CD8-positive, alpha-beta memory T cell (primary cell): ENCODE measurements at places on chromosomes 16 and 17. TPM values are rescaled to one million over a fixed set of nuclear protein-coding genes. Genes with fewer than 3 reads are reported as not detected.

DNA sequence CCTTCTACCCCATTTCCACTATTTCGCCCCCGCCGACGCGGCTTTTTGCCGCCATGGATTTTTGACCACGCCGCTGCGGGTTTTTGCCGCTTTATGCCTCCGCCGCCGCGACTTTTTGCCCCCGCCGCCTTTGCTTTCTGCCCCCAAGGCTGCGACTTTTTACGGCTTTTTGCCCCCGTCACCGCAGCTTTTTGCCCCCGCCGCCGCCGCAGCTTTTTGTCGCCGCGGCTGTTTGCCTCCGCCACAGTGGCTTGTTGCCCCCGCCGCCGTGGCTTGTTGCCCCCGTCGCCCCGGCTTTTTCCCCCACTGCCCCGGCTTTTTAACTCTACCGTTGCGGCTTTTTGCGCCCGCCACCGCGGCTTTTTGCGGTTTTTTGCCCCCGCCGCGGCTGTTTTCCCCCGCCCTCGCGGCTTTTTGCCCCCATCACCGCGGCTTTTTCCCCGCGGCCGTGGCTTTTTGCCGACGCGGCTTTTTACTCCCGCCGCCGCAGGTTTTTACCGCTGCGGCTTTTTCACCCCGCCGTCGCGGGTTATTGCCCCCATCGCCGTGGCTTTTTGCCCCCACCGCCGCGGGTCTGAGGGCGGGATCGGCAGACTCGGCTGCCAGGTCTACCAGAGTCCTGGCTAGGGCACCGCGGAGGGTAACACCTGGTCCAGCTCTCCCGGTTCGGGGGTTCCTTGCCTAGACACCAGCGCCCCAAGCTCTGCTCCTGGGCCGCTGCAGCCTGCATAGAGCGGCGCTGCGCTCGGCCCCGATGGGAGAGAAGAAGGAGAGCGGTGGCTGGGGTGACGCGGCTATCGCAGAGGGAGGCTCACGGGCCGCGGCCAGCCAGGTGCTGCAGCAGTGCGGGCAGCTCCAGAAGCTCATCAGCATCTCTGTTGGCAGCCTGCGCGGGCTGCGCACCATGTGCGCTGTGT lies 562.7 kb upstream of the WSB1 start:
- no peaks in the 10 kb centered on the region for H3K4me1 ChIP-seq
- no peaks in the 10 kb centered on the region for H3K27me3 ChIP-seq
- H3K4me3 ChIP-seq = no peak overlapping the region
- DNase-seq = no peak
- H3K27ac ChIP-seq = no peak overlapping the region

The KCNH4 gene
- not detected for polyA plus RNA-seq

The KREMEN2 gene
- polyA plus RNA-seq = not detected

The RAB37 gene
- 125 TPM for polyA plus RNA-seq

- no peak overlapping the region for H3K4me3 ChIP-seq
- H3K36me3 ChIP-seq = peaks cover 65% of the 10 kb centered on the region
- no peaks in the 10 kb centered on the region for H3K27me3 ChIP-seq
- H3K4me1 ChIP-seq = peaks cover 12% of the 10 kb centered on the region
- peak; percentile 53 for DNase-seq
- no peak overlapping the region for H3K27ac ChIP-seq
Observed at GRCh38 chr17:8143581-8144400, 8.4 kb downstream of the PER1 start.

The COPZ2 gene
- polyA plus RNA-seq = 3.3 TPM

DNA sequence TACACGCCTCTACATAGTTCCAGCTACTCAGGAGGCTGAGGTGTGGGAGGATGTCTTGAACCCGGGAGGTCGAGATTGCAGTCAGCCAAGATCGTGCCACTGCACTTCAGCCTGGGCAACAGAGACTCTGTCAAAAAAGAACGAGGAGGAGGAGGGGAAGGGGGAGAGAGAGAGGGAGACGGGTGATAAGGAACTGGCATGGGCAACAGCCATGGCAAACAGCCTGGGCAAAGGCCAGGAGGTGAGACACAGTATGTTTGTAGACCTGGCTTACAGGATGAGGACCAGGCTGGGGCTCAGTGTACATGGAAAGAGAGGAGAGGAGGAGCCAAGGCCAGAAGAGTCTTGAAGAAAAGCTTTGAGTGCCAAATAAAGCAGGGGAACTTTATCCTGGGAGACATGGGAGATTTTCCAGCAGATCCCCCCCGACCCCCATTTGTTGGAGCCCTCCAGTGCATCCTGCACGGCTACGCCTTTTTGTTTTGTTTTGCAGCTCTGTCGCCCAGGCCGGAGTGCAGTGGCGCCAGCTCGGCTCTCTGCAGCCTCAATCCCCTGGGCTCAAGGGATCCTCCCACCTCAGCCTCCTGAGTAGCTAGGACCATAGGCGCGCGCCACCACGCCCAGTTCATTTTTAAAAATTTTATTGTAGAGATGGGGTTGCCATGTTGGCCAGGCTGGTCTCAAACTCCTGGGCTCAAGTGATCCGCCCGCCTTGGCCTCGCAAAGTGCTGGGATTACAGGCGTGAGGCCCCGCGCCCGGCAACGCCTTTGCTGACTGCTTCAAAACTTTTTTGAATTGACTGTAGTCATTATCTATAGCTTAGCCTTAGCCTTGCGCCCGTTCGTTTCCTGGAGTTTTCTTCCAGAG lies 1.3 kb upstream of the ALKBH5 start:
- H3K4me1 ChIP-seq = peaks cover 35% of the 10 kb centered on the region
- no peaks in the 10 kb centered on the region for H3K27me3 ChIP-seq
- peak overlapping the region; percentile 97 for H3K27ac ChIP-seq
- DNase-seq = no peak

GRCh38 chr16:78689536-78689935 lies 590.1 kb downstream of the WWOX start:
- no peak for DNase-seq
- H3K27ac ChIP-seq = no peak overlapping the region
- no peak overlapping the region for H3K4me3 ChIP-seq
- no peaks in the 10 kb centered on the region for H3K4me1 ChIP-seq

DNA sequence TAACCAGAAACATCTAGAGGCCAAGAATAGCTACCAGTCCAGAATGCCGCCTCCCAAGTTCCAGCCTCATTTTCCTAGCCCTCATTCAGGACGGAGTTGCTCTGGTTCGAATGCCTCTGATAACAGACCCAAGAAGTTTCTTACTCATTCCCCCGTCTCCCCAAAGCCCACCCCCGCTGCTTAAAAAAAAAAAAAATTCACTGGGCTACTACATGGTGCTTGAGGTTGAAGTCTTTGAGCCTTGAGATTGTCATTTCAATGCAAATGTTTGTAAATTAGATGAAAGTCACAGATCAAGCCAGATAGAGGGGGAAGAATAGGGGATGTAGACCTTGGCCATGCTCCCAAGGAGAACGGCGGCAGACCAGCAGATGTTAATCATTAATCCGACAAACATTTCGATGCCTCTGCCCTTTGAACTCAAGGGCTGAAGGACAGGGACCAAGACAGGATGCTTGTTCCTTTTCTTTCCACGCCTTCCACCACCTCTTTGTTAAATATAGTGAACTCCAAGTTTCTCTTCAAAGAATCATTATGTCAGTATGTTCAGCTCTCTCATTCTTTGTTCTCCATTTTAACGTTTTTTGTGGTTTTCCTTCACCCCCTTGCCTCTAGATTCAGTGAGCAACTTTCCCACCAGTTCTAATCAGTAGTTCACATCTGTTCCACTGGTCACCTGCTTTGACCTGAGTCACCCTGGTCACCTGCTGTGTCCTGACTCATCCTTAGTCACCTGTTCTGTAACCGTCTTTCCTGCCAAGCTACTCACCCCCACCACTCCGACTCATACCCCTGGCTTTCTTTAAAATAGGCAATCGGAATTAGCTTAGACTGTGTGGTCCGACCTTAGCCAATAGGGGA lies 190.3 kb downstream of the CPPED1 start:
- H3K27me3 ChIP-seq = no peaks in the 10 kb centered on the region
- no peak for DNase-seq
- no peaks in the 10 kb centered on the region for H3K36me3 ChIP-seq

The ANKFN1 gene
- not detected for polyA plus RNA-seq

- no peak overlapping the region for H3K27ac ChIP-seq
- peaks cover 34% of the 10 kb centered on the region for H3K4me1 ChIP-seq
- peaks cover 9% of the 10 kb centered on the region for H3K36me3 ChIP-seq
- DNase-seq = no peak
Observed at GRCh38 chr17:18919963-18920362, 32.0 kb upstream of the SLC5A10 start.

- H3K4me1 ChIP-seq = no peaks in the 10 kb centered on the region
- H3K27me3 ChIP-seq = no peaks in the 10 kb centered on the region
- DNase-seq = no peak
- no peak overlapping the region for H3K4me3 ChIP-seq
- peaks cover 9% of the 10 kb centered on the region for H3K36me3 ChIP-seq
- no peak overlapping the region for H3K27ac ChIP-seq
Observed at GRCh38 chr16:53829186-53829747, 125.3 kb downstream of the FTO start.

GRCh38 chr16:18800775-18801144 lies 589 bp downstream of the ARL6IP1 start:
- peak overlapping the region; percentile 92 for H3K27ac ChIP-seq
- H3K4me1 ChIP-seq = peaks cover 45% of the 10 kb centered on the region
- DNase-seq = no peak
- no peaks in the 10 kb centered on the region for H3K27me3 ChIP-seq

The TM4SF5 gene
- not detected for polyA plus RNA-seq

The PRCD gene
- 1.2 TPM for polyA plus RNA-seq

DNA sequence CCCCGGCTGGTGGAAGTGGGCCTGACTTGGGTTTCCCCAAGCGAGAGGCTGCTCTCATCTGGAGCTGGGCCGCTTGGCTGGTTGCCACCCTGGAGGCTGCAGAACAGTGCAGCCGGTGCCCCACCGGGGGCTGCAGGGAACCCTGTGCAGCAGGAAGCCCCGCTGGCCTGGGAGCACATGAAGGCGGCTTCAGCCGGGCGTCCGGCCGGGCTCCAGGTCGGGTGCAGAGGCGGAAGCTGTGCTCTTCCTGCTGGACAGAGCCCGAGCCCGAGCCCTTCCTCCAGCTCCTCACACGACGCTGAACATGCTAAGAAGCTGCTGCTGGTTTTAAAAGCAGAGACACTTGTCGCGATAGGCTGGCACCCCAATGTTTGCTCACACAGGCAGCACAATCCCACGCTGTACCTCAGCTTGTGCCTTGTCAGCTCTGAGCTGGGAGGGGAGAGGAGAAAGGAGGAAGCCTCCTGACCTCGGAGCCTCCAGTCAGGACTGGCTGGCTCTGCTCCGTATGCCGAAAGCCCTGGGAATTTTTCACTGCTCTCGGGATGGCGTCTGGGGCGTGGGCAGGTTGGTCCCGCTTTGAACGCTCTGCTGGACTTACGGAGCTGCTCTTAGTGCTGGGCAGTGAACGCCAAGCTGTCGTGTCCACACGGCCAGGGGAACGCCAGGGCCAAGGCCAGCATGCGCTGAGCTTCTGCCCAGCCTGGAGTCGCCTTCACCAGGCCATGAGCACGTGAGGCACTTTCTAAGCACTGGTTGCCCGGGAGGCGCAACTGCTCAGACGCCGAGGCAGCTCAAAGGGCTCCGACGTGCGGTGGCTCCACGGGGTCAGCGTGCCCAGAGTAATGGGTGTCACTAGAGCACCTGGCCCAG lies 8.8 kb downstream of the CDK5R1 start:
- no peak overlapping the region for H3K4me3 ChIP-seq
- H3K27me3 ChIP-seq = no peaks in the 10 kb centered on the region
- H3K27ac ChIP-seq = no peak overlapping the region
- peaks cover 39% of the 10 kb centered on the region for H3K4me1 ChIP-seq
- DNase-seq = no peak
- no peaks in the 10 kb centered on the region for H3K36me3 ChIP-seq

DNA sequence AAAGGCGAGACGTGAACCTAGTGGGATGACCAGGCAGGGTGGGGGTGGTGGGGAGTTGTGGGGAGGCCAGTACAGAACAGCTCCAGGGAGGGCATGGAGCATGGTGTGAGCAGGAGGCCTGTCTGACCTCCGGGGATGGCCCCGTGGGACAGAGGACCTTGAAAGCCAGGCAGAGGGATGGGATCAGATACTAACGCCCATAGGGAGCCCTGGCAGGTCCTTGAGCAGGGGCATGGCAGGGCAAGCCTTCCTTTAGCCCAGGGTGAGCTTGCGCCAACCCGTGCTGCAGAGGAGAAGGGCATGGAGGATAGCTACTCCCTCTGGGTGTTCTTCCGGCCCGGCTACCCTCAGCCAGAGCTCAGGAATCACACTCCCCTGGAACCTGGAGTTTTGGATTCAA lies 35.3 kb downstream of the TMEM235 start:
- H3K4me3 ChIP-seq = no peak overlapping the region
- no peaks in the 10 kb centered on the region for H3K36me3 ChIP-seq
- no peak overlapping the region for H3K27ac ChIP-seq
- peaks cover 46% of the 10 kb centered on the region for H3K4me1 ChIP-seq

The SHCBP1 gene
- 1.1 TPM for polyA plus RNA-seq

The CETP gene
- polyA plus RNA-seq = not detected

- DNase-seq = no peak
- H3K27ac ChIP-seq = no peak overlapping the region
- H3K27me3 ChIP-seq = no peaks in the 10 kb centered on the region
- no peaks in the 10 kb centered on the region for H3K36me3 ChIP-seq
- H3K4me1 ChIP-seq = peaks cover 12% of the 10 kb centered on the region
- no peak overlapping the region for H3K4me3 ChIP-seq
Observed at GRCh38 chr16:28859326-28859725, 4.3 kb upstream of the SH2B1 start.

- no peaks in the 10 kb centered on the region for H3K27me3 ChIP-seq
- no peaks in the 10 kb centered on the region for H3K4me1 ChIP-seq
- no peak for DNase-seq
- H3K4me3 ChIP-seq = no peak overlapping the region
Observed at GRCh38 chr16:84043486-84044117, 1.0 kb upstream of the SLC38A8 start.

The GCGR gene
- polyA plus RNA-seq = not detected

The C16orf92 gene
- not detected for polyA plus RNA-seq

The CORO6 gene
- polyA plus RNA-seq = 0.17 TPM

DNA sequence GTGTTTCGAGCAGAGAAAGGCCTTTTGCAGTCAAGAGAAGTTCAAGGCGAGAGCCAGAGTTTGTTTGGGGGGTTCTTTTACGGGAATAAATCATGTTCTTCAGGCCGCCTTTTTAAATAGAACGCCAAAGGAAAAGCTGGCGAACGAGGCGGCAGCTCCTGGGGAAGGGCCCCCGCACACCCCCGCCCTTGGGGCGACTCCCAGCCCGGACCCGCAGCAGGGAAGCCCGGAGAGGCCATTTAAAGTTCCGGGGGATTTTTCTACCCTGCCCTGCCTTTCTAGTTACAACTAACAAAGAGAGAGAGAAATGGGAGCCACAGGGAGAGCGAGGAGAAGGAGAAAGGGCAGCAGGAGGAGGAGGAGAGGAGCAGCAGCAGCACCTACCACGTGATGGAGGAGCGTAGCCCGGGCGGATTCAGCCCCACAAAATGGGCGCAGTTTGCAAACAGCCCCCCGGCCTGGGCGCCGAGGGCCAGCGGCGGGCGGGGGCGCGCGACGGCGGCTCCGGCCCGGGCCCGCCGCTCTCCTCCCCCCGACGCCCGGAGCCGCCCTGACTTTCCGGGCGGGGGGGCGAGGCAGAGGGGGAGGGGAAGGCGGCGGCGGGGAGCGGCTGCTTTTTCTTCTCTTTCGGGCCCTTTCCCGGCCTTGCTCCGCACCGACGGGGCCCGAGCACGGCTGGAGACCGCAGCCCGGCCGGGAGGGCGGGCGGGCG lies 634 bp downstream of the KANSL1 start:
- H3K4me1 ChIP-seq = peaks cover 66% of the 10 kb centered on the region
- no peaks in the 10 kb centered on the region for H3K36me3 ChIP-seq
- H3K27ac ChIP-seq = peak overlapping the region; percentile 85
- peak overlapping the region; percentile 78 for H3K4me3 ChIP-seq

The GAA gene
- polyA plus RNA-seq = 13.7 TPM
